Right cardiac atrium (tissue), 5 donors: ENCODE measurements at places on chromosomes 3 and 15. TPM values are rescaled to one million over a fixed set of nuclear protein-coding genes. Genes with fewer than 3 reads are reported as not detected.

DNA sequence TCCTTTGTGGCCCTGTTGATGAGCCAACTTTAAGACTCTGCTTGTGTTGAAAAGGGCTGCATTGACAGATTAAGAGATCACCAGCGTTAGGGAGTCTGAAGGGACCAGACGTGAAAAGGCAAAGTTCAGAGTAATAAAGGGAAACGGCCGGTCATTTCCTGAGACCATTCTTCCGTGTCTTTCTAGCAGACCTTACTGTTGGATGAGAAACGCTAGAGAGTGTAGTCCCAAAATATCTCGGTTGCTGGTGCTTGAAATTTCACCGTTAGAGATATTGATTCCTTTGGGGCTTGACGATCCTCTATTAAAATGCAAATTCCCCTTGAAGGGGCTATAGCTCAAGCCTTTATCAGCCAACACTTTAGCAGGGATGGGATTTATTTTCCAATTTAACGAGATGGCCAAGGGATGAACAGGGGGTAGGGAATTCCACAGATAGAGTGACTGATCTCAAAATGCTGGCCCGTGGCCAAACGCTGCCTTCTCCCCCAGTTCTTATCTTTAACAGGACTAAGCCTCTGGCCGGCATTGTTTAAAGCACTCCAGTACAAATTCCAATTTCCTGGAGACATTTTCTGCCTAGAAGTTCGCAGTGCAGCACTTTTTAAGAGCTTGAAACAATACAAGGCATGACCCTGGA, 250.4 kb downstream of the TJP1 start:
- DNase-seq: no peak

DNA sequence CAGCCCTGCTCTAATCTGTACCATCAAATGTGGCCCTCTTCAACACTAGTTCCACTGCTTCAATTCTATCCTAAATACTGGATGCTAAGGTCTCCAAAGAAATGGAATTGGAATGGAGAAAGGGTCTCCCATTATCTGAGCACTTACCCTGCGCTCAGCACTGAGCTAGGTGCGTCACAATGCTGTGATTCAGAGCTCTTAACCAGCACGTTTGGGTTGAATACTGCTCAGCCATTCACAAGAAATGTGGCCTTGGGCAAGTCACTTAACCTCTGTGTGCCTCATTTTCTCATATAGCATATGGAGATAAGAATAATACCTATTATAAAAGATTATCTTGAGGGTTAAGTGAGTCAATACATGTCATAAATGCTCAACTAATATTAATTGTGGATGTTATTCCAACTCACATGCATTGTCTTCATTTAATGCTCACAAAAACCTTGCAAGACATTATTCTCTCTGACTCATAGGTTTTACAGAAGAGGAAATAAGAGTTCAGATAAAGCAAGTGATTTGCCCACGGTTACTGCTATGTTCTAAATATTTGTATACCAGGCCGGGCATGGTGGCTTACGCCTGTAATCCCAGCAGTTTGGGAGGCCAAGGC, 27.4 kb upstream of the SRGAP3 start:
- DNase-seq: no peak

DNA sequence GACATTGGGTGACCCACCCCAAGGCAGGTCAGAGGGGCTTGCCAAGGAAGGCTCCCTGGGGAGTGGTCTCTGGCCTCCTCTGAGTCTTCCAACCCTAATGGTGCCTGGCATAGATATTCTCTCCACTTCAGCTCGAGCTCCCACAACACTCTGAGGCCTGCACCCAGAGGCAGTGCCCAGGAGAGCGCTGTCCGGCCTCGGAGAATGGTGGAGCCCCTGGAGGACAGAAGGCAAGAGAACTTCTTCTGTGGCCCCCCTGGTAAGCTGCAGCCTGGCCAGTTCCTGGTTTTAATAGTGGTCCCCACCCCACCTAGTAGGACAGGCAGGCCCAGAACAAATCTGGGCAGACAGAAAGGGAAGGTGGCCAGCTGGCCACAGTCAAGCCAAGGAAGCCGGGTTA, 7.0 kb downstream of the DISP2 start:
- no peak for DNase-seq

- no peak for DNase-seq
Measured at GRCh38 chr3:182325213-182325950, 467.9 kb upstream of the ATP11B start.

- no peak for DNase-seq
Measured at GRCh38 chr3:171970301-171970788, 69.0 kb upstream of the FNDC3B start.

- DNase-seq: no peak
Measured at GRCh38 chr3:29466442-29466841, 185.6 kb downstream of the RBMS3 start.

DNA sequence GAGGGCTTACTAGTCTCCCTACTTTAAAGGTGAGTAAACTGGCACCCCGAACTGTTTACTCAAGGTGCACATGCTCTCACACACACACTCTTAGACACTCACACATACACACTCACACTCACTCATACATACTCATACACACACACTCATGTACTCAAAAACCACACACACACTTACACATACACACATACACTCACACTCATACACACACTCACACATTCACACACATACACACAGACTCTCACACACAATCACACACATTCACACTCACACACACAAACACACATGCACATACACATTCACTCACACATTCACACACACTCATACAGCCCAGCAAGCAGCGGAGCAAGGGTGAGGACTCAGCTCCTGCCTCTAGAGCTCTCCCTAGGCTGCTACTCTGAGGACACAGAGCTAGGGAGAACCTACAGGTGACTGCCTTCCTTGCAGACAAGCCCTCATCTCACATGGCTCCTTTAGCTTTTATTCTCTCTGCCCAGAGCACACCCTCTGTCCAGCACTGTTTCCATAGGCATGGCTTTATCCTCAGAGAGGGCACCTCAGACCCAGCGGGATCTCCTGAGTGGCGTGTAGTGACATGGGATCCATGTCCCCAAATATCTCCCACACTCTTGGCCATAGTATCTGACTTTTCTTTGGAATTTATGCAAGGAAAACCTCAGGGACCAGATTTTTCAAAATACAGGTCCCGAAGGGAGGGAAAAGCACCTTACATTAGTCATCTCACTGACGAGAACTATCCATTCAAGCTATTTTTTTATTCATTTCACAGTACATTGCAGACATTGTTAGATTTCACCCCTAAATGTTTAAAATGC, 26.2 kb upstream of the ATG7 start:
- DNase-seq: no peak

DNA sequence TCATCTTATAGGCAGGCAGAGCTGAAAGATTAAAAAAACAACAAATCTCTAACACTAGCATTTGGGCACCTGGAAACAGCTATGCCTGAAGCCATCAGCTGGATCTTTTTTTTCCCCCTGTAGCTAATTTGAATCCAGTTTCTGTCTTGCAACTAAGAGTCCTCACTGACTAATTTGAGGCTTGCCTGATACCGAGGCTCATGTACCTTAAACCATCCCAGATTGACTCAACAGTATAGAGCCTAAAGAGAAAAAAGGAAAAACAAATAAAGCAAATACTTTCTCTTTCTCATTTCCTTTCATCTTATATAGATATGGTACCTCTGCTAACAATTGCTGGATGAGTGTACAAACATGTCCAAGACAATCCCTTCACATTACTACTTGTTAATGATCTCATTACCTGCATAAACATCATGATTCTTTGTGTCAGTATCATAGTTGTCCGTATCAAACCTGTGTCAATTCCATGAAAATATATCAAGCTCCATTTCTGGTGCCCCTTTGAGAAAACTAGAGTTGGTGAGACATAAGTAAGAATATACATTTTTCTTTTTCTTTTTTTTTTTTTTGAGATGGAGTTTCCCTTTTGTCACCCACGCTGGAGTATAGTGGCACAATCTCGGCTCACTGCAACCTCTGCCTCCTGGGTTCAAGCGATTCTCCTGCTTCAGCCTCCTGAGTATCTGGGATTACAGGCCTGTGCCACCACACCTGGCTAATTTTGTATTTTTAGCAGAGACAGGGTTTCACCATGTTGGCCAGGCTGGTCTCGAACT, 43.1 kb downstream of the BHLHE40 start:
- DNase-seq: no peak

DNA sequence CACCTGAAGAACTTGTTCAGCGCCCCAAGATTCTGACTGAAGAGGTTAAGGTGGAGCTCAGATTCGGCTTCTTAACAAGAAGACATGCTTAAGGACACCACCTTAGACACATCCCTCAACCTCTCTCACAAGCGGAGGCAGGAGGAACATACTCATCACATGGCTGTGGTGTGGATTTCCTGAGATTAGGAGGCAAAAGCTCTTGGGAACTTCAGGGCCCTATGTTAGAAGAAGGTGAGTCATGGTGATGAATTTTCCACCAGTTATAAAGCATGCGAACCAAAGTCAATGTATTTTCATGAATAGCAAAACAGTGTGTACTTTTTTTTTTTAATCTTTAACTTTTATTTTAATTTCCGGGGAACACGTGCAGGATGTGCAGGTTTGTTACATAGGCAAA, 212.2 kb upstream of the SUCLG2 start:
- DNase-seq: no peak

Gene ADAMTSL3
- 4.7 TPM for polyA plus RNA-seq

Gene SCG5
- polyA plus RNA-seq: 0.48 TPM

Gene CAMKV
- not detected for polyA plus RNA-seq
